ENCODE measurements at places on chromosomes 7 and 10. TPM values are rescaled to one million over a fixed set of nuclear protein-coding genes. Genes with fewer than 3 reads are reported as not detected.

Gene VAX1
- total RNA-seq = not detected

Gene NODAL
- total RNA-seq = not detected

Gene C10orf90
- total RNA-seq = 0.38 TPM

Gene SCART1
- total RNA-seq = 1.1 TPM

Gene PDZD7
- total RNA-seq = 3.1 TPM

Gene GRID1
- total RNA-seq = not detected

Gene DNA2
- 6.2 TPM for total RNA-seq

Gene FAM200A
- total RNA-seq = 7.0 TPM
